Stimulated activated CD8-positive, alpha-beta memory T cell treated with anti-CD3 and anti-CD28 coated beads, Interleukin-12 subunit alpha, Interleukin-12 subunit beta, amount 100 ng/mL, for 1 hour (primary cell): ENCODE measurements at places on chromosomes 3 and 15.
A peak's percentile ranks its signal among the peaks of the same experiment; 100 is the strongest.

DNA sequence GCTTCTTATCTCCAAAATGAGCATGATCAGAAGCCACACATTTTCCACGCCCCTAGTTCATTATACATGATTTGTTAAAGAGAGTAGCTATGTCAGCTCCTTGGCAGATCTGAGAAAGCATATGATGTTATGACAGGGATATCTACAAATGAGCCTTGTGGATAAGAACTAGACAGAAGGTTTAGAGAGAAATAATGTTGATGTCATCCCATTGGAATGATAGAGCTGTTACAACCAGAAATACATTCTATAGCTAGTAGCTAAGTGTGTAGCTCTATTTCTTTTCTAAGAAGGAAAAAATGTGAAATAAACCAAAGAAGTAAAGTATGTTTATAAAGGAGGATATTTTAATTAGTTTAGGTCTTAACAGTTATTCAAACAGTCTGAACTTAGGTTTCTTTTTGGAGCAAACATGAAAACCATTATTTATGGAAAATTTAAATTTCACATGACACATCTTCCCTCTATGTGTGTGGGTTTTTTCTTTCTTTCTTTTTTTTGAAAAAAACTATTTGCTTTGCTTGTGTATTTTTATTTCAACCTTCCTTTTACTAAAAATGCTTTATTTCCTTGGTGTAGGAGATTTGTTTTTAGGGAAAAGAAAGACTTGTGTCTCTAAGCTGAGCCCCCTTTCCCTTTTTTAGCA is 167.7 kb downstream of the GHSR start:
- no peak for DNase-seq

DNA sequence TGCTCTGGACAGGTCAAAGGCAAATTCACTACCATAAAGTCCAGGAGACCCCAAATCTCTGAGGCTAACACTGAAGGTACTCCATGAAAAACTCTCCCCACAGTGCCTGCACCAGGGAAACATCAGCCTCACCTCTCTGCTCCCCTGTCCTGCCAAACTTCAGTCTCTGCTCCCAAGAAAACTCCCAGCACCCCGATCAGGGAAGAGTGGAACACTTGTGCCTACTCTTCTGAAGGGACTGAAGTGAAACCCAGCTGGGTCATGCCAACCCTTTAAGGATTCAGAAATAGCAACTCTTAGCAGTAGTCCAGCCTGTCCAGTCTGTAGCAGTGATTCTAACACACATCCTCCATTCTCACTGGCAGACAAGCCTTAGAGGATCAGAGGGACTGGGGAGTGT is 124.2 kb downstream of the FAM174B start:
- DNase-seq, result no peak

GRCh38 chr3:179955809-179956208 is 80.9 kb downstream of the PEX5L start:
- DNase-seq, result no peak

DNA sequence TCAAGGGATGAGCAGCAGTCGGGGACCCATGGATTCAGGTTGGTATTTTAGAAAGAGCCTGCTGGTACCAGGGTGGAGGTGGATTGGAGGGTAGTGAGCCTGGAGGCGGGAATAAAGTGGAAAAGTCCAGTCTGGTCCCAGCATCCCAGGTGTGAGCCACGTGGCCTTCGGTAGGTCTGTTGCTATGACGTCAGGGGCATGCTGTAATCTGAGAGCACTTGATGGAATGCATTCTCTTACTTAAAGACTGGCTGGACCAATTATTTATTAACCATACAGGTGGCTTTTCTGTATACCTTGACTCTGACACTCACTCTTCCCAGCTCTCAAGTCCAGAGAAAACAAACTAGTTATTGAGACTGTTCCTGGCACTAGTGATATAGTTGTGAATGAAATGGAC is 389.9 kb upstream of the RGMA start:
- DNase-seq, result no peak

DNA sequence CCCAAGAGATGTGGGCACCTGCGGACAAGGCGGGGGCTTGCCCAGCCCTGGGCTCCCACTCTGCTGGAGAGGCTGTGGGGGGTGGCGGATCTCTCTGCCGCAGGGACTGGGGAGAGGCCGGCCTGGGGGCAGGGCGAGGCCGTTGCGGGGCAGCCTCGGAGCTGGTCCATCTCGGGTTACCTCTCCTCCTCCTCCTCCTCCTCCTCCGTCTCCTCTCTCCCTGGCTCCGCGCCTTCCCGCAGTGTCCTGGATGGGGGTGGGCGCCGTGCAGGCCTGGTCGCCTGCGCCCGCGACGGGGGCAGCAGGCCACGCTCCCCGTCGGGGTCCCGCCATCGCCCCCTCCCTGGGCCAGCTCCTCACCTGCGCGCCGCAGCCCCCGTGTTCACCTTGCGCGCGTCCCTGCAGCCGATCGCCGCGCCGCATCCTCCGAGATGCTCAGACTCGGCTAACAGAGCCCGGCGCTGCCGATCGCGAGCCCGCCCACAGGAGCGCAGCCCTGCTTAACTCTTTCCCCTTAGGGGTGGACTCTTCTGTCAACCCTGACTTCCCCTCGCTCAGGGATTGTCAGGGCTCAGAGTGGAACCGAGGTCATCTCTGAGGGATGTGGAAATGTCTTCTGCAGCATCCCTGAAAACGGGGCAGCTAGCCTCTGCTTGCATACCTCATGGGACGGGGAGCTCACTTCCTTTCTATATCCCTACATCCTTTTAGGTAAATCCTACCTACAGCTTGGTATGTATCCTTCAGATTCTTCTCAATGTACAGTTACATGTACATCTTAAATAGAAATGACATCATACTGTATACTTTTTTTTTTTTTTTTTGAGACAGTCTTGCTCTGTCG is at the start of gene PRRT3:
TSS of gene PRRT3 (minus strand) at position 447 of the 844 bp plus-strand sequence. CDS start 2,293 bp downstream, outside the sequence.
- peak; percentile 27 for DNase-seq

DNA sequence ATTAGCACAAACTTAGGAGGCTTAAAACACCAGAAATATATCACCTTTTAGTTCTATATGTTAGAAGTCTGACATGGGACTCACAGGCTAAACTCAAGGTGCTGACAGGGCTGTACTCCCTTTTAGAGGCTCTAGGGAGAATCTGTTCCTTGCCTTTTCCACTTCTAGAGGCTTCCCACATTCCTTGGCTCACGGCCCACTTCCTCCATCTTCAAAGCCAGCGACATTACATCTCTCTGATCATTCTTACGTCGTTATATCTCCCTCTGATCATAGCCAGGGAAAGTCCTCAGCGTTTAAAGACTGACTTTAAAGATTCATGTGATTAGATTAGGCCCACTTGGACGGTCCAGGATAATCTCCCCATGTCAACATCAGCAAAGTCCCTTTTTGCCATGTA is 166.3 kb downstream of the GREM1 start:
- DNase-seq, result no peak

GRCh38 chr3:113439606-113440005 is 1.7 kb downstream of the CFAP44 start:
- DNase-seq, result no peak

- DNase-seq, result no peak
Observed at GRCh38 chr15:62824111-62825015, 218.2 kb upstream of the TPM1 start.

DNA sequence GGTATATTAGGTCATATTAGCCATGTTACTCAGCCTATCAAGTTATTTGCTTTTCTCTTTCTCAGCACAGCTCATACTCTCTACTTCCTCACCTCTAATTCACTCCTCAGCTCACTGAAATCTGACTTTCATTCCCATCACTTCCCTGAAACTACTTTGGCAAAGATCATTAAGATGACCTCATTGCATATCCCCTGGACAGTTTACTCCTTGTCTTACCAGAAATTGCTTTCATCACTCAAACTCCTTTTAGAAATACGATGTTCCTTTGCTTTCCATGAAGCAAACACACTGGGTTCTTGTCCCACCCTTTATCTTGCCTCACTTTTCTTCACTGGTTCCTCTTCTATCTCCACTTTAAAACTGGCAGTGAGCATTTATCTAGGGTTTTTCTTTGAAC is 354.4 kb downstream of the TUSC7 start:
- no peak for DNase-seq

DNA sequence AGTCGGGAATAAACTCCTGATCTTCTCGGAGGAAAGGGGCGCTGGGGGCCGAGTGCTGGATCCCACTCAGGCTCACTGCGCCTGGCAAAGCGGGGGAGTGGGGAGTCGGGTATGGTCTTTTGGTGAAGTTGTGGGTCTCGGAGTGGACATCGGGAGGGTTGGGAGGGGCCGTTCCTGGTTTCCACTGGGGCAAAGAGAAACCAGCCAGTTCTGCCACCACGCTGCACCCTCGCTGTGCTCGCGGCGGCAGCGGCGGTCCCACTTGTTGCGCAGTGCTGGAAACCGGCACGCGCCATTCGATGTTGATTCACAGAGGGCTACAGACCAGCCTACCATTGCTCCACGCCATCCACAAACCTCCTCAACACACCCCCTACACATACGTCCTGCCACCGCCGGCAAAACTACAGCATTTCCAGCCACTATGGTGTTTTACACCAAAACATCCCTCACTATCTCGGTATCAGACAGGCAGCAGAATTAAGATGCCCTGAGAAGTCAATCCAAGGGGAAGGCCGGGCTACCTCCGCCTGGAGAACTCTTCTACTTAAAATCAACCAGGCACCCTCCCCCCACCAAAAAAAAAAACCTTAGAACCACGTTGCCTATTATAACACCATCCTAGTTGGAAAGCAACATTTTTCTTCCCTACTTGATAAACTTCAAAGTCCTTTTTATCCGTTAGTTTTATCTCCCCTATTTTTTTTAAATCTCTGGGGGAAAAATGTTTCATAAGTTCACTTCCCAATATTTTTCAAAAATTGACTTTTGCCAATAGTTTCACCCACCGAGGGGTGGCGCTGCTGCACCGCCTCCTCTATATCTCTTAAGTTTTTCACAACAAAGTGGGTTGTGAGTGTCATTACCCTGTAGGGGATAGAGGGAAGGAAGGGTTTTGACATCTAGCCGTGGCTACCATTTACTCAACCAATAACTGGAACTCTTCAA is 3.6 kb downstream of the BCL6 start:
- peak; percentile 59 for DNase-seq

GRCh38 chr3:58175437-58176184 is 35.2 kb downstream of the DNASE1L3 start:
- DNase-seq, result no peak

GRCh38 chr3:140236836-140237501 is 302.0 kb downstream of the CLSTN2 start:
- DNase-seq, result no peak
